Caki2 (cell line): ENCODE measurements at places on chromosomes 7 and 10. TPM values are rescaled to one million over a fixed set of nuclear protein-coding genes. Genes with fewer than 3 reads are reported as not detected.

CRHR2 gene
- not detected in 2 replicates for total RNA-seq

- DNase-seq, result no peak
Measured at GRCh38 chr7:67429735-67430134, 433.1 kb downstream of the TYW1 start.

DNA sequence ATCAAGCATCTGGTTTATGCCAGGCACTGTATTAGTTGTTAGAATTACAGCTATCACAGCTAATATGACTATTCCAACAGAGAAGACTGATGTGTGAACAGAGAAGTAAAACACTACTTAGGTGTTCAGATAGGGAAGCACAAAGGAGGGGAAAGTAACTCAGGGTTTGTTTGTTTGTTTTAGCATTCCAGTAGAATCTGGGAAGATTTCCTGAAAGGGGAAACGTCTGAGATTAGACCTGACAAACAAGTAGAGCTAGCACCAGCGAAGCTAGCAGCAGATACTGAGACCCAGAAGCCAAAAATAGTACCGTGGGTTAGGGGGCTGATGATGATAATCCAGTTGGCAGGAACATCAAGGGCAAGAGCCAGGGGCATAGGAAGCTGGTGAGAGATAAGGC lies 28.8 kb upstream of the KLHL7 start:
- no peak for DNase-seq

GRCh38 chr7:33738260-33738935 lies 166.9 kb upstream of the BMPER start:
- DNase-seq, result no peak

GRCh38 chr10:33126742-33127141 lies 168.7 kb upstream of the ITGB1 start:
- DNase-seq, result no peak

GRCh38 chr10:81884856-81885255 lies 9.9 kb downstream of the NRG3 start:
- no peak for DNase-seq
